ENCODE measurements at places on chromosomes 16 and 17.

DNA sequence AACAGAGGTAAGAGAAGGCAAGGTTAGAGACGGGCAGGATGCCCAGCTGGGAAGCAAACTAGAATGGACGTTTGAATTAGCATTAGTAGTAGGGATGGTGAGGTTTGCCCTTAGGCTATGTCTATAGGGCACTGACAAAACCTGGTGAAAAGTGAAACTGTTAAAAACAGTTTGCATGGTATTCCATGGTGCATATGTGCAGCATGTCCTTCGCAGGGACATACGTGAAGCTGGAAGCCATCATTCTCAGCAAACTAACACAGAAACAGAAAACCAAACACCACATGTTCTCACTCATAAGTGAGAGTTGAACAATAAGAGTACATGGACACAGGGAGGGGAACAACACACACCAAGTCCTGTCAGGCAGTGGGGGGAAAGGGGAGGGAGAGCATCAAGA lies 25.8 kb downstream of the NACA2 start:
- DNase-seq, result no peak

- DNase-seq, result no peak
These were observed 32.2 kb downstream of the TRIM37 start for GRCh38 chr17:59074494-59074893.

DNA sequence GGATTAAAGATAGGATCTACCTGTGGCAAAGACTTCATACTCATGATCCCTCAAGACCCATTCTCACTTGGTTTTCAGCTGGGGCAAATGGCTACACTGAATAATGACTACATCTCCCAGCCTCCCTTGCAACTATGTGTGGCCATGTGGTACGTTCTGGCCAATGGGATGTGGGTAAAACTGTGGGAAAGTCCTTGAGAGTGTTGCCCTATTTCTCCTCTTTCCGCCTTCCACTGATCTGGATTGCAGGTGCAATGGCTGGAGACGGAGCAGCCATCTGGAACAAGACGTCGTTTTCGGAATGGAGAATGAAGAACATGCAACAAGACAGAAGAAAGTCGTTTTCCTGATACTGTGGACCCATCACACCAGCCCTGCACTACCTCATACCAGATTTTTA lies 48.5 kb downstream of the HAPSTR1 start:
- DNase-seq, result no peak

DNA sequence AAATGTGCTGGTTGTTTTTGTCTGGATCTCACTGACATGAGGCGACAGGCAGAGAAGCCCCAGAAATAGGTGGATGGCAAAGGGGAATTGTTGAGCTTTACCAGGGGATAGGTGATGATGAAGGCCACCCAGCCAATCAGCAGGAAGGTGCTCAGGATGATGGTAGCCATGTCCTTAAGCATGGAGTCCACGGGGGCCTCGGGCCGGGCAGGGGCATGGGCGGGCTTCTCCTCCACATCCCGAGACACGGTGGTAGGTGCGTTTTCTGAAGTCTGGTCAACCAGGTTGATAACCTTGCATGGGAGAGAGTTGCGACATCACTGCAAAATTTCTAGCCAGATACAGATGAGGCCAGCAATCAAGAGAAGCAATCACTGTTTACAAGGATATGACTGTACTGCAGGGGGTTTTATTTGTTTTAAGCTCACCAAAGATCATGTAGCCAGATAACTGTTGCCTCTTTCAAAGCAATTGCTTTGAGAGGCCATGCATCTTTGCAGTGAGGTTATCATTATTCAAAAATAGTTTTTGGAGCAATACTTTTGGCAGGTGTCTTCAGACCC lies 37.3 kb upstream of the ICAM2 start:
- no peak for DNase-seq

DNA sequence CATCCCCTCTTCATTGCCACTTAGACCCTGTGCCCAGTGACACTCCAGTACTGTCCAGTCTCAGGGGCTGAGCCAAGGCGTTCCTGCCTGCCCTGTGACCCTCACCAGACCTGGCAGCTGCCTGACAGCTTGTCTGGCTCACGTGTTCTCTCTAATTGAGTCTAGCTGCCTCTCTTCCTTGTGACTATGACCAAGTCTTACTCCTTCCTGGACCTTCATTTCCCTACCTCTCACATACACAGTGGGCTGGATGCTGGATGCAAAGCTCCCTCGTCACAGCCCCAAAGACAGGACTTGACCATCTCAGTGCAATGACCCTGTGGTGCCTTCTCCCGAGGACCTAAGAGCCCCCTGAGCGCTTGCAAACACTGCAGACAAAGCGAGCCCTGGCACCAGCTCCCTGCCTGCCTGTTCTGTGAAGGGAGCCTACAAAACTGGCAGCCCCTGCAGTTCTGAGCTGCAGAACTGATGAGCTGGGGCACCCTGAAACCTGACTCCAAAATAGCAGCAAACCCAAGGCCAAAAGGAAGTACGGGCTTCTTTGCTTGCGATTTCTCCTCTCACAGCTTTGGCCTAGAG lies 1.7 kb downstream of the DEXI start:
- DNase-seq, result peak; percentile 20

DNA sequence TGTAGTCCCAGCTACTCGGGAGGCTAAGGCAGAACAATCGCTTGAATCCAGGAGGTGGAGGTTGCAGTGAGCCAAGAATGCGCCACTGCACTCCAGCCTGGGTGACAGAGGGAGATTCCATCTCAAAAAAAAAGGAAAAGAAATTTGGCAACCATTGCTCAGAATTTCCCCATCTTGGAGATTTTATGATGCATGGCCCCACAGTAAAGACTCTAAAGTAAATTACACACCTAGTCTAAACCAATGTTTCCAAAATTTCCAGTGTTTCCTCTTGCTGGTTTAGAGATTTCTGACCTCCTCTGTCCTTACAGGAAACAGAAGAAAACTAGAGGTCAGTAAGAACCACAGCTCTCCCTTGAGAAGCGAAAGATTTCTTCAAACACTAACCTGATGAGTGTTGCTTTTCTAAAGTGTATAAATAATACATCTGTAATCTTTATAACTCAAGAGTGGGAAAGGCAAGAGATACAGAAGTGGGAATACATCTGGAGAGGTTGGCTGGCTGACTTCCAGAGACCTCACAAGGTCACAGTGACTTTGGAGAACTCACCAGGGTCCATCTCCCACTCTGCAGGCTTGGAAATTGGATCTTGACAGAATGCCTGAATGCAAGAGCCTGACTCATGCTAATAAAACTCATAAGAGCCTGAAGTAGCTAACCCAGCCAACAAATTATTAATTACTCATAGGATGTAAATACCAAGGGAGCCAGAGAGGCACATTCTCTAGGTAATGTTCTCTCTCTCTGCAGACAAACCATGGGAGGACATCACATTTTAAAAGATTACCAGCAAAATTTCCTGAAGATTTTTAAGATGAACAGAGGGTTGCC lies 8.8 kb downstream of the ADAT1 start:
- DNase-seq, result no peak

- peak; percentile 35 for DNase-seq
These were observed 142.8 kb downstream of the WWOX start for GRCh38 chr16:78242239-78242630.

GRCh38 chr17:45894022-45894784 lies at the start of gene MAPT:
Gene MAPT (plus strand): TSS chr17:45894554. CDS start chr17:45962338, 67,784 bp downstream.
- peak; percentile 97 for DNase-seq

- no peak for DNase-seq
These were observed 66.3 kb upstream of the CDH8 start for GRCh38 chr16:62102588-62102987.

DNA sequence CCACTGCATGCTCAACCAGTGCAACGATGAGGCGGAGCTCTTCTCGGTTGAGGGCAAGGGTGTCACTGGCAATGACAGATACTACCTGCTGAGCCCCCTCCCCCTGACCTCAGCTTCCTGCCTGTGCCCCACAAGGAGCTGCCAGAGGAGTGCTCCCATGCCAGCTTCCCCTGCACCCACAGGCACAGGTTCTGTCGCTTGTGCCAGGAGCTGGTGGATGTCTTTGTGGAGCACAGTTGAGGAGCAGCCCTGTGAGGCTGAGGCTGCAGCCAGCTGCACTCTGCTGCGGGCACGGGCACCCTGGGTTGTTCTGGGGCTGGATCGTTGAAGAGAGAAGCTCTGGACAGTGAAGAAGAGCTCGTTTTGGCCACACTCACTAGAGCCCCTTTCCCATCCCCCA lies 165.3 kb upstream of the ZNF267 start:
- DNase-seq, result no peak

DNA sequence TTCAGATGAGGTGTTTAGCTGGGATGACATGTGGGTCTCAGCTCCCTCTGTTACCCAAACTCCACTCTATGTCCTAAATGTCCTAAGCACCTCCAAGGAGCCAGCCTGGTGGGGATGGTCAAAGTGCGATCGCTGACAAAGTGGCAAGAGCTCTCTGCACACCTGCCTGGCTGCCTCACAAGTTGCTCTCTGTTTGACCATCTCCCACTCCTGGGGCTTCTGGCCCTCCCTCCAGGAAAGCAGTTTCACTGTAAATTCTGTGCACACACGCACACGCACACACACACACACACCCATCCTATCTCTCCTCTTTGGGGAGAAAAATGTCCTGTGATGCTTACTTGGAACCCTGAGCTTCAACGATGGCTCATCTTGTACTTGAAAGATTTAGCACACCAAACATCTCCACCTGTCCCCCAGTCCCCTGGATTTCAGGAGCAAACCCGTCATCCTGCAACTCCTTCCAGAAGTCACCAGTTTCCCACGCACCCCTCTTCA lies 1.7 kb downstream of the PITPNA start:
- DNase-seq, result no peak

- no peak for DNase-seq
These were observed 25.7 kb downstream of the MINK1 start for GRCh38 chr17:4858882-4859260.

- DNase-seq, result no peak
These were observed 28.7 kb downstream of the B9D1 start for GRCh38 chr17:19333736-19334290.

DNA sequence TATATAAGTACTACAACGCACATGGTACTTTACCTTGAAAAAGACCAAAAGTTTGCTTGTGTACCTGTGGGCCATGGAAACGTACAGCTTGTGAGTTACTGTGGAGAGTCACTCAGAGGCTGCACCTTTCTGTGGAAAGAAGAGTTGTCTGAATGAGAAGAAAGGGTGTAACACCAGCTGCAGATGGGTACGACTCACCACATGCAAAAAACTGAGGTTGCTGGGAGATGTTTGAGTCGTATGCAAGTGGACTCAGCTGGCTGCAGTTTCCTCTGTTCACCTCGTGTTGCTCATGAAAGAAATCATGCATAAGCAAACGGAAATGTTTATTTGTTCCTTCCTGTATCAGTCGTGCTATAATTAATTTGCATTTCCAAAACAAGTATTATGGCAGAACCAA lies 22.4 kb upstream of the DYNLRB2 start:
- DNase-seq, result no peak

DNA sequence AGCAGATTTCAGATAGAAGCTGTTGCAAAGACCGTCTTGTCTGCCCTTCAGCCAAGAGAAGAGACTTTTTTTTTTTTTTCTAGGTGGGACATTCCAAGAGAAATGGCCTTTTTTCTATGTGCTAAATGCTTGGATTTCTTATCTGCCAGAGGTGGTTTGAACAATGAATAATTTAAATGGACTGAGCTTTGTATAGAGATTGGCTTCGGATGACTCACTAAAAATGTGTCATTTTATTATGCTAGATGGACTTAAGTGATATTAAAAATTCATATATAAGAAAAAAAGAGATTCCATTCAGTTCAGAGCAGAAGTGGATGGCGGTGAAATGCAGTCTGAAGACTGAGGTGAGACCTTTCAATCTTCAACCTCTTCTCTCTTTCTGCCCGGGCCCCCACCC lies 58.4 kb downstream of the MEAK7 start:
- no peak for DNase-seq

DNA sequence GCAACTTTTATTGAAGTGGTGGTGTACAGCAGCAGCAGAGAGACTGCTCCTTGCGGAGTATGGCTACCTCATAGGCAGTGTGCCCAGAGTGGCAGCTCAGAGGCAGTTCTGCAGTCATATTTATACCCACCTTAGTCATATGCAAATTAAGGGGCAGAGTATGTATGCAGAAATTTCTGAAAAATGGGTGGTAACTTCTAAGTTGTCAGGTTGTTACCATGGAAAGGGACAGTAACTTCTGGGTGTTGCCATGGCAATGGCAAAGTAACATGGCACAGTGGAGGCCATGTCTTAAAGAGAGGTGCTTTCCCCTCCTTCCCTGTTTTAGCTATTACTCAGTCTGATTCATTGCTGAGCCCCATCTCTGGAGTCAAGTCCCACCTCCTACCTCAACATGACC lies 53.4 kb downstream of the MEOX1 start:
- no peak for DNase-seq

- no peak for DNase-seq
These were observed 113.4 kb upstream of the TOB1 start for GRCh38 chr17:50979524-50979927.

GRCh38 chr17:18108401-18109312 lies at the start of gene MYO15A:
Gene MYO15A (plus strand): TSS chr17:18108756. CDS start chr17:18118801, 10,045 bp downstream.
- no peak for DNase-seq

GRCh38 chr17:81393684-81394376 lies 1.4 kb upstream of the BAHCC1 start:
- peak; percentile 93 for DNase-seq

DNA sequence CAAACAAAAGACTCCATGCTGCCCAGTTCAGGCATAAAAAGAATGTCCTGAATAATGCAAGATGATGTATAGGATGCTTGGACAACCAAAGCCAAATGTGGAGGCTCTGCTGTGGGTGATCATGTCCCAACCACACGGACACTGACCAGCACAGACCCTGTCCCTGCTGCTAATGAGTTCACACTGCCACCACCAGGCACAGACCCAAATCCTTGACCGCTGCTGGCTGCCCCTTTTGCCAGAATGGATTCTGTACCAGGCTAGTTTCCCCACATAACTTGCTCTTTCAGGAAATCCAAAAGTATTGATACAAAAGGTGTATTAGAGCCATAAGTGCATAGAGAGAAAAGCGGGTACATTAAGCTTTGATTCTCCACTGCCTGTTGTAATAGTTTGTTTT lies 60.9 kb downstream of the XYLT1 start:
- DNase-seq, result no peak

DNA sequence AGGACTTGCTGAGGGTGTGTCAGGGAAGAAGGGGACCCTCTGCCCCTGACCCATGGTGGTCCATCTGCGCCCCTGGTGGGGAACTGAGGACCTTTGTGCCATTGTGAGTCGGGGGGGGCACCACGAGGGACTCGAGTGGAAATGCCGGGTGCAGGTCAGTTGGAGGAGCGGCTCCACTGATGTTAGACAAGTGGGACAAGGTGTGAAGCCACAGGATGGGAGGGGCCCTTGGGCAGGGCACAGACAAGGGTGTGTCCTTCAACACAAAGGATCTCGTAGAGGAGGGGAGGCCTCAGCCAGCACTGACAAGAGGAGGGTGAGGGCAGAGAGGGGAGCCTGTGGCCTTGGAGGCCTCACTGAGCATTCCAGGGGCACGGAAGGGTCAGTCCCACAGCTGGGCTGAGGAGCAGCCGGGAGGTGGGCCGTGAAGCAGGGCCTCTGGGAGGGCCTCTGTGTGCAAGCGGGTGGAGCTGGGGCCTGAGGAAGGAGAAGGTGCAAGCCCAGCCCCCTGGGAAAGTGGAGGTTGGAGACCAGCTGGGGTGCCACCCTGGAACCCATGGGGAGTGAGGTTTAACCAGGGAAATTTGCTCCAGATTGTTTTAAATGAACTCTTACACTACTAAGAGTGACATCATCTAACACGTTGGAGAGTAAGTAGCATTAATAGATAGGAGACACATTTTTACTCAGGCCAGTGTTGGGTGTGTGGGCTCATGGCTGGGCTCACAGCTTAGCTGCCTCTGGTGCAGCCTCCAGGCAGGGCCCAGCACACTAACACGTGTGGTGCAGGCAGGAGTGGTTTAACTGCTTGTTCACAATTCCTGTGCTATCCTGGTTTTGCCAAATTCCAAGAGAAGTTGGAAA lies 27.9 kb downstream of the NARF start:
- DNase-seq, result no peak

Measured in right kidney (tissue), 9 donors.